Astrocyte of the cerebellum (primary cell): ENCODE measurements at places on chromosomes 7 and 10.

DNA sequence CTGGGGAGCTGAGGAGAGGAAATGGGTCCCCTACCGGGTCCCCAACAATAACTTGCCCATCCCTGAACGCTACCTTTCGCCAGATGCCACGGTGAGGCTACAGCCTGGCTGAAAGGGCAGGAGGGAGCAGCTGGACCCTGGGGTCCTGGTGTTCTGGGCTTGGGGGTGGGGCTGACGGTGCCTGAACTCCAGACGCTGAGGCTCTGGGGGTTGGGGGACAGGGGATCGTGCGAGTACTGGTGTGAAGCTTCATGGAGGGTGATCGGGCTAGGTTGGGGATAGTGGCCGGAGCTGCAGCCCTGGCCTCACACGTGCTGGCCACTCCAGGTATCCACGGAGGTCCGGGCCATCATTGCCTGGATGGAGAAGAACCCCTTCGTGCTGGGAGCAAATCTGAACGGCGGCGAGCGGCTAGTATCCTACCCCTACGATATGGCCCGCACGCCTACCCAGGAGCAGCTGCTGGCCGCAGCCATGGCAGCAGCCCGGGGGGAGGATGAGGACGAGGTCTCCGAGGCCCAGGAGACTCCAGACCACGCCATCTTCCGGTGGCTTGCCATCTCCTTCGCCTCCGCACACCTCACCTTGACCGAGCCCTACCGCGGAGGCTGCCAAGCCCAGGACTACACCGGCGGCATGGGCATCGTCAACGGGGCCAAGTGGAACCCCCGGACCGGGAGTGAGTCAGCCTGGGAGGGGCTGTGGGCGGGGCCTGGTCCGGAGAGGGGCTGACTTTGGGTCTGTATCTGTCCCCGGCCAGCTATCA lies 8.3 kb downstream of the AEBP1 start:
- no peak for DNase-seq

DNA sequence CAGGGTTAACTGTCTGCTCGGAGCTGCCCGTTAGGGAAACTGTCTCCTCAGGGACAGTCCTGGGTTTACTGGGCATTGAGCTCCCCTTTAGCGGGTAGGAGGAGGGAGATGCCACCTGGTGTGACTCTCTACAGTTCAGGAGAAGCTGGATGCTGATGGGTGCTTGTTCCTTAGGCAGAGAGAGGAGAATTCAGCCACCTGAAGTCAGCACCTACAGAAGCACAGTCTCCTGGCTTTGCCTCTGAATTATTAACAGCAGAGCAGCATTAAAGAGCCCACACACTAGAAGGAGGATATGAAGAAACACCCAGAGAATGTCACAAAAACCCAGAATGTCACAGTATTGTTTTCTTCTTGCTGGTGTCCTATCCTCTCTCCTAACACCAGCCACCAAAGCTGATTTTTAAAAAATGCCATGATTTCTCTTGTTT lies 696 bp downstream of the GIMAP4 start:
- no peak for DNase-seq

- no peak for DNase-seq
These were observed 198.2 kb downstream of the EBF3 start for GRCh38 chr10:129765664-129766550.

- peak; percentile 77 for DNase-seq
These were observed 249.9 kb downstream of the IPMK start for GRCh38 chr10:58017719-58018367.

- peak; percentile 33 for DNase-seq
These were observed 50.6 kb downstream of the ADAMTS14 start for GRCh38 chr10:70722820-70723424.

DNA sequence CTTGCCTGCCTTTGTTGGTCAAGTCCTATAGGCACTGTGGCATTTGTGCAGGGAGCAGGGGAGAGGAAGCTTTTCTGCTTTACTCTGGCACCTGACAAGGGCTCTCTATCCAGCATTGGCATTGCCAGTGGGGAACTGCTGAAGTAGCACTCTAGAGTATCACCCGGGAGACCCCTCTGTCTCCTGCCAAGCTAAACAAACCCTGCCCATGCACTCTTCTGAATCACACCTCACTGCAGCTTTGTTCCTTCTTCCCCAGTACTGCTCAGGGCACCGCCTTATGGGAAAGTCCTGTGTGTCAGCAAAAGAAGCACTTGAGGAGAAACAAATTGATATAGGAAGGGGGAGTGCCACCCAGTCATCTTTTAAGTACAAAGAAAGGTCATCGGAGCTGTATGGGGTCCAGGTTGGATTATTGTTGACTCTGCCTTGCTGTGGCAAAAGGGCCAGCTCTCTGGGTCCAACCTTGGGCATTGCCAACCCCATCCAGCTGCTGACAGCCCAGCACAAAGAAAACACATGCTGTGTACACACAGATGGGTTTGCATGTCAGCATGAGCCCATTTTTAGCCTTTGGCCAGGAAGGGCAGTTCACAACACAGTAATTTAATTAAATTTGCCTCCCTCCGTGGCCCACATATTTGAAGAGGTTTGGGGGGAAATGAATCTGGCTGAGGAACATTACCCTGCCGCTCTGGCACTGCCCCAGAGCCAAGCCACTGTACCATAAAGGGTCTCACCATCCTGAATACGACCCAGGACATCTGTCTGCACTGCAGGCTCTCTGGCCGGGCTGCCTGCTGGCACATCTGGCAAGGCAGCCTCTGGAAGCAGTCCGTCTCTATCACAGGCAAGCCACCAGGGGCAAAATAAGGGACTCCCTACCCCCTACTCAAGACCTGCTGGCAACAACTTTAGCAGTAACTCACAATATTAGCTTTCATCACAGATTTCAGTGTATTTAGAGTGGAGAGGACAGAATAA lies 13.1 kb downstream of the LRRC4 start:
- DNase-seq = peak; percentile 19

- no peak for DNase-seq
These were observed 4.1 kb upstream of the RASSF4 start for GRCh38 chr10:44955413-44956070.

GRCh38 chr7:141999058-141999623 lies 3.5 kb downstream of the MGAM start:
- no peak for DNase-seq

- DNase-seq = no peak
These were observed 28.4 kb downstream of the CNPY1 start for GRCh38 chr7:155517969-155518368.

- peak; percentile 35 for DNase-seq
These were observed 154.0 kb downstream of the REEP3 start for GRCh38 chr10:63675171-63675570.

DNA sequence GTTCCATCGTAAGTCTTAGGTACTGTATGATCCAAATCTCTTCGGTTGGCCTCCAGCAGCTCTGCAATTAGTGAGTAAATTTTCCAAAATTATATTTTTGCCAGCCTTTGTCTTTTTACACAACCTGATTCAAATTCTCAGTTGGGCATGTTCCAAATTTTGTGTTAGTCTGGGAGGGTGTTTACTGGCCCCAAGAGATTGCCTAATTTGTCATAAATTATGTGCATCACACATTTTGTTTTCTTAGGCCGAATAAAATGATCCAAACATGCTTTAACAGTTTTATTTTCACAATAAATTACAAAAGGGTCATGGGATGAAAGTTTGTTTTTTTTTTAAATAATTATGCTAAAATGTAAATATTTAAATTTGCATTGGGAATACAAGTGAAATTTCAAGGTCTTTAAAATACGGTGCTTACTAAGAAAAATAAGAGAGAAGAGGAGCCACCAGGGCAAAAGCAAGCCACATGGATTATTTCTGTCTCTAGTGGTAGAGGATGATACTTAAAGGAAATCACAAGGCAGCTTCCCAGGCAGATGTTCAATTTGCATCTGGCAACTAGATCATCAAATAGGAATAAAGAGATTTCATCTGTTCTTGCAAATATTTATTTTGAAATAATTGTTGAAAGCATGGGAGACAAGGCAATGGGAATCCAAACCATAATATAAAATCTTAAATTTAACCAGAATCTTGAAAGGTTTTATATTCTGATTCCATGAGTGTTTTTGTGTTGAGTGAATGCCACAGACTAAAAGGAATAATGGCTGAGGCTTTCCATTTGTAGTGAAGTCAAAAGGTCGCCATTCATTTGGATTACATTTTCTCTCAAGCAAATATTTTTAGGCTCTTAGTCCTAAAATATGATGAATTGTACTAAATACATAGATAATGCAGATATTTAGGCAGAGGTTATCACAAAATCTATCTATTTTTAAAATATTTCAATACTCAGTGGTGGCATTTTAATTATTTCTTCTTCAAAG lies 111.1 kb downstream of the MDFIC start:
- DNase-seq = no peak

DNA sequence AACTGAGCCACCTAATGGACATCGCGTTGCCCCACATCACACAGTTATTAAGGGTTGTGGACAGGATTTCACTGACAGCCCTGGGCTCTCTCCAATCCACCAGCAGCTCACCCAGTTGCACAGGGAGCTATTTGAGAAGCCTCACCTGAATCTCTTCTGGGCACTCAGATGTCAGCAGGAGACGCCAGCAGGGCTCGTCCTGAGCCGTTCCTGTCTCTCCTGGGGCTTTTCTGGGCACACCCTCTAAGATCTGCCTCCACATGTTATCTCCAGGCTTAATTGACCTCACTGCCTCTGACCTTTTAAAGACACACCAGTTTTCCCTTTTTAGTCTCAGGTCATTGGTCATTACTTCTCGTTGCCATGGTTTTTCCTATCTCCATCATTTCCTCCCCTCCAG lies 63.0 kb downstream of the GRID1 start:
- no peak for DNase-seq

DNA sequence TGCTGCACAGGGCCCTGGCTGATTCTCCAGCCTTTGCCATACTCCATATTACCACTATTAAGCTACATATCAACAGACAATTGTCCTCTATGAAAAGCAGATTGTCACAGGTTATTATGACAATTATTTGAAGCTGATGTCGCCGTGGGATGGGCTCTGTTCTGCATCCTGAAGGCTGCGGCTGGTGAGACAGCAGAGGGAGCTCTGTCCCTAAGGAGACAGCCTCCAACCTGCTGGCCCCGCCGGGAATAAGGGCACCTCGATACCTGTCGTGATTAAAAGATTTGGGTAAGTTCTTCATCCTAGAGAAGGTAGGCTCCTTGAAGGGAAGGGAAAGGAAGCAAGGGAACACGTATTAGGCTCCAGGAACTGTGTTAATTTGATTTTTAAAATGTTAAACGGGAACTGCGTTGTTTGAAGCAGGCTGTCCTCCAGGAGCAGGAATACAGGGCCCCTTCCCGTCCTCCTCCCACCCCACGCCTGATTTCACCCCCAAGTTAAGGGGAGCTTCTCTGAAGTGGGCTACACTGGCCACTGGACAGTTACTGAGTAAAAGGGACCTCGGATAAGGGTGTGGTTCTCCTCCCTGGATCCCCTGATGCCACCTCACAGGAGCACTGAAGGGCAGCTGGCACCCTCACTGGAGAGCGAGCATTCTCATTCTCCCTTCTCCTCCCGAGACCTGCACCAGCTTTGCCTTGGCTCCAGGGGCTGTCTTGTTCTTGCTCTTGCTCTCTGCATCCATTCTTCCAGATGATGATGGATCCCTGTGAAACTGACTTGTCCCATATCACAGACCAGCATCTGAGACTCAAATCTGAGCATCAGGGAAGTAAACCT lies 11.8 kb upstream of the TIAL1 start:
- DNase-seq = no peak

DNA sequence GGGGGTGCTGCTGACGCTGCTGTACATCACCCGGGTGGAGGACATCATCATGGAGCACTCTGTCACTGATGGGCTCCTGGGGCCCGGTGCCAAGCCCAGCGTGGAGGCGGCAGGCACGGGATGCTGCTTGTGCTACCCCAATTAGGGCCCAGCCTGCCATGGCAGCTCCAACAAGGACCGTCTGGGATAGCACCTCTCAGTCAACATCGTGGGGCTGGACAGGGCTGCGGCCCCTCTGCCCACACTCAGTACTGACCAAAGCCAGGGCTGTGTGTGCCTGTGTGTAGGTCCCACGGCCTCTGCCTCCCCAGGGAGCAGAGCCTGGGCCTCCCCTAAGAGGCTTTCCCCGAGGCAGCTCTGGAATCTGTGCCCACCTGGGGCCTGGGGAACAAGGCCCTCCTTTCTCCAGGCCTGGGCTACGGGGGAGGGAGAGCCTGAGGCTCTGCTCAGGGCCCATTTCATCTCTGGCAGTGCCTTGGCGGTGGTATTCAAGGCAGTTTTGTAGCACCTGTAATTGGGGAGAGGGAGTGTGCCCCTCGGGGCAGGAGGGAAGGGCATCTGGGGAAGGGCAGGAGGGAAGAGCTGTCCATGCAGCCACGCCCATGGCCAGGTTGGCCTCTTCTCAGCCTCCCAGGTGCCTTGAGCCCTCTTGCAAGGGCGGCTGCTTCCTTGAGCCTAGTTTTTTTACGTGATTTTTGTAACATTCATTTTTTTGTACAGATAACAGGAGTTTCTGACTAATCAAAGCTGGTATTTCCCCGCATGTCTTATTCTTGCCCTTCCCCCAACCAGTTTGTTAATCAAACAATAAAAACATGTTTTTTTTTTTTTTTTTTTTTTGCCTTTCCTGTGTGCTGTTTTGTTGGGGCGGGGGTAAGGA lies 55.8 kb downstream of the TSPAN15 start:
- DNase-seq = no peak

GRCh38 chr7:27250557-27251070 lies 8.0 kb downstream of the EVX1 start:
- DNase-seq = no peak

GRCh38 chr10:78781251-78781913 lies 287.4 kb upstream of the ZMIZ1 start:
- no peak for DNase-seq

DNA sequence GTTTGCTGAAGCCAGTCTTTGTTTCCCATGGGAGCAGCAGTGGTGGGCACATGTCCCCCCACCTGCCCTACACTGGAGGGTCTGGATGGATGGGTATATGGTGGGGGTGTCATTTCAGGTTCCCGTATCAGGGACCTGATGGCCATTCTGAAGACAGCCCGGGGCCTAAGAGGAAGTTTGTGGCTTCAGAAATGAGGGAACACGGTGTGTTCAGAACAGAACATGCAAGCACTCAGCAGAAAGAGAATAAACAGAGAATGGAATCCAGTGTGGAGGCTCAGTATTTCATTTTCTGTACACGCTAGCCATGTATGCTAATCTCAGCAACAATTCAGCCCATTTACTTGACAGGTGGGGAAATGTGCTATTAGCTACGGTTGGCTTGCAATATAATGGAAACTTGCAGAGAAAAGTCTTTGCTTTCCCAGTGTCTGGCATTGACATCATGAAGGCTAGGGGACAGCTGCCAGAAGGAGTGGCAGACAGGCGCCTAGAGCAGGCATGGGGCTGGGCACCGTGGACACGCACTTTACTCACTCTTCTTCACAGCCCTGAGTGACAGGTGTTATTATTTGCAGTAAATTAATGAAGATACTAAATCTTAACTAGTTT lies 98.6 kb downstream of the ELMO1 start:
- DNase-seq = no peak

- DNase-seq = peak; percentile 20
These were observed 125.4 kb upstream of the BET1 start for GRCh38 chr7:94129443-94130140.

- no peak for DNase-seq
These were observed 109.9 kb upstream of the JAZF1 start for GRCh38 chr7:28290496-28290895.
